ENCODE measurements at places on chromosomes 2 and 18.

GRCh38 chr2:8015848-8016600 lies 665.8 kb upstream of the ID2 start:
- no peak for DNase-seq

DNA sequence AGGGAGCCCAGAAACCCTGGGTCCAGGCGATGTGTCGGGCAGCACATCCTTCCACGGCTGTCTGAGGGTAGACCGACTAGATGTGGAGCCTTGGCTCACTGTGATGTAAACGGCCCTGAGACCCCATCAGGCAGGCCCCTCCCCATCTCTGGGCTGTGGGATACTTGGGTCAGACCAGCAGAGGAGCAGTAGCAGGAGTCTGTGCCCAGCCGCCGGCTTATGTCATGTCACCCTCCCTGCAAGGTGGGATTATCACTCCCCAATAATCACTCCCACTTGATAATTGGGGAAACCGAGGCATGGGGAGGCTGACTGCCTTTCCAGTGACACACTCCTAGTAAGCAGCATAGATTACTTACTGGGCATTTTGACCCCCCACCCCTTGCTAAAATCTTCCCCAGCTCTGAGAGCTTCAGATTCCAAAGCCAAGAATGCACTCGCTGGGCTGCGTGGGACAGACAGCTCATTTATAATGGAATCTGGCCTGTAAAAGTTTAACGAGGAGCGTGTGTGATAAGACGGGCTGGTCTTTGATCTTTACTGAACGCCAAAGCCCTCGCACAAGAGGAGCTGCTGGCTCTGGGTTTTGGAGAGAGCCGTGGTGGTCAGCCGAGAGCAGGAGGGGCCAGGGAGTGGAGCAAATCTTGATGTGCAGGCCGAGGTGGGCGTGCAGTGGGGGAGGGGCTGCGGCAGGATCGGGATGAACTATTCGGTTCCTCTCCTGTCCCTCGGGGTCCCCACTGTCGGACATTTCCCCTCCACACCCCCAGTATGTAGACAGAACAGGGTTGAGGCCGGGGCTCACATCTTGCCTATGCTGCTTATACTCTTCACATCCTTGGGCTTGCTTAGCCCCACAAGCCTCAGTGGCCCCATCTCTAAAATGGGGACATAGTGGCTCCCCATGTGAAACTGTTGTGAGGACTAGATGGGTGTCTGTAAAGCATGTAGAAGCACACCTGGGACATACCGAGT lies 200.0 kb downstream of the GLI2 start:
- DNase-seq: peak; percentile 98

- peak; percentile 51 for DNase-seq
Observed at GRCh38 chr2:64617631-64618151, 36.0 kb downstream of the SERTAD2 start.

GRCh38 chr18:42533616-42534015 lies 578.6 kb downstream of the PIK3C3 start:
- DNase-seq: no peak

GRCh38 chr18:55300421-55300935 lies 287.5 kb downstream of the TCF4 start:
- DNase-seq: no peak

- DNase-seq: no peak
Observed at GRCh38 chr2:29119211-29119610, 4.0 kb downstream of the CLIP4 start.

- DNase-seq: no peak
Observed at GRCh38 chr2:22450831-22451230, 934.1 kb upstream of the KLHL29 start.

GRCh38 chr18:25614168-25614567 lies 262.2 kb upstream of the ZNF521 start:
- DNase-seq: no peak

DNA sequence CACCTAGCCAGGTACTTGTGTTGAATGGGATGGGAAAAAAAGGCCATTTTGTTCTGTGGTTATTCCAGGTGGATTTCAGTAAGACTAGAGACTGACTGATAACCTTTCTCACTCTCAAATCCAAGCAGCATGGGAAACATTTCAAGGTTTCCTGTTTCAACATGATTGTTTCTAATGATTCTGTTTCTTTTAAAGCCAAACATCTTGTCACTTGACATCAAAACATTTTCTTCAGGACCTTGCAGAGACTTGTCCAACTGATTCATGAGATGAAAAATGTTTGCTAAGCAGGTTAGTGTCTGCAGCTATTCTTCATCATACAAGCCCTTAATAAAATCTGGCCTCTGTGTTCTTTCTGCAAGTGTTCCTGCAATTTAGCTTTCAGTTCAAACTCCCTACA lies 456.5 kb upstream of the CWC22 start:
- DNase-seq: no peak

DNA sequence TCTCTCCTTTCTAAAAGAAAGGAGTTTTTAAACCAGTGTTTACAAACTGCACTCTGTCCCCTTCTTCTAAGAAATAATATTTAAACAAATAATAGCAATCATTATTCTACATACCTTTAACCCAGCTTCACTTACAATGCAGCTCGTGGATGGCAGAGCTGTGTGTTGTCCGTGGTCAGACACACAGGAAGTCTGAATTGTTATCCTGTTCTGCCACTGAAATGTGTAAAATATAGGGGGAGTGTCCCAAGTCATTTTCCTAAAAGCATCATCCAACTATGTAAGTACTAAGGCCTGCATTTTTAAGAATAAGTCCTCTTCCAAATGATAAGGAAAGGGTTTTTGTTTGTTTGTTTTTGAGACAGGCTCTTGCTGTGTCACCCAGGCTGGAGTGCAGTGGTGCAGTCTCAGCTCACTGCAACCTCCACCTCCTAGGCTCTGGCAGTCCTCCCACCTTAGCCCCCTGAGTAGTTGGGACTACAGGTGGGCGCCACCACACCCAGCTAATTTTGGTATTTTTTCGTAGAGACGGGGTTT lies 2.7 kb upstream of the PPP4R1 start:
- DNase-seq: no peak

GRCh38 chr18:68024716-68025115 lies 508.2 kb upstream of the DSEL start:
- DNase-seq: no peak

GRCh38 chr2:39583781-39584180 lies 81.9 kb upstream of the TMEM178A start:
- no peak for DNase-seq

- no peak for DNase-seq
Observed at GRCh38 chr2:119859528-119859927, 99.8 kb downstream of the PTPN4 start.

- no peak for DNase-seq
Observed at GRCh38 chr2:234795272-234795920, 156.4 kb upstream of the SH3BP4 start.

DNA sequence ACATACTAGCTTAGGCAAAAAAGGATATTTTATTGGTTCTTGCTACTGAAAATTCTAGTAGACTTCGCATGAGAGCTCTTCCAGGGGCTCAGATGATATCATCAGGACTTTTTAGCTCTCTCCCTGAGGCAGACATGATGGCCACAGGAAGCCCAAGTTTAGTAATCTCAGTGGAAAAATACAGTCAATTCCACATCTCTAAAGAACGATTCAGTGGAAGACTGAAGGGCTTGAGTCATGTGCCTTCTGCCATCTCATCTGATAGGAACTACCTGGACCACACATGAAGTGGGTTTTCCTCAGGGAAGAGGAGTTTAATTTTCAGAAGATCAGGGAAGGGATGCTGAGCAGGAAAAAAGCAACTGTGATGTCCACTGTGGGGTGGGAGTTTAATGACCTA lies 117.3 kb downstream of the TTC27 start:
- no peak for DNase-seq

GRCh38 chr2:196849895-196850294 lies 40.7 kb upstream of the C2orf66 start:
- DNase-seq: peak; percentile 53

- peak; percentile 77 for DNase-seq
Observed at GRCh38 chr2:170711774-170712652, 3.1 kb upstream of the SP5 start.

GRCh38 chr2:215598376-215598975 lies 162.6 kb upstream of the FN1 start:
- DNase-seq: no peak

- DNase-seq: no peak
Observed at GRCh38 chr2:95730813-95731212, 139.0 kb downstream of the TRIM43 start.

GRCh38 chr2:238170386-238171071 lies 11.8 kb downstream of the ERFE start:
- DNase-seq: peak; percentile 51

DNA sequence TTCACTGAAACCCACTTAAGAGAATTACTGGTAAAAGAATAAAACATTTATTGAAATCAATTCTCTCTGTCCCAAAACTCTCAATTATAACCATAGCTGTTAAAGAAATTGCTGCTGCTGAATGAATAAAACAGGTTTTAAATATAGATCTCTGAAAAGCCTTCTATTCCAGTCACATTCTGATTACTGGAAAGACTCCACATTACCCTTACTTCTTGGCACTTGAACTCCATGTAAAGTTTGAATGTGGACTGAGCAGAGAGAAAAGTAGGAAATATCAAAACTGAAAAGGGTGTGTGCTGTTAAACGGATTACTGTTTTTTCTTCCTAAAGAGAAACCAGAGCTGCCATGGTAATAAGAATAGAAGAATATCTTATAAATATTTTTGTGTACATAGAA lies 655.3 kb upstream of the SETBP1 start:
- DNase-seq: no peak

DNA sequence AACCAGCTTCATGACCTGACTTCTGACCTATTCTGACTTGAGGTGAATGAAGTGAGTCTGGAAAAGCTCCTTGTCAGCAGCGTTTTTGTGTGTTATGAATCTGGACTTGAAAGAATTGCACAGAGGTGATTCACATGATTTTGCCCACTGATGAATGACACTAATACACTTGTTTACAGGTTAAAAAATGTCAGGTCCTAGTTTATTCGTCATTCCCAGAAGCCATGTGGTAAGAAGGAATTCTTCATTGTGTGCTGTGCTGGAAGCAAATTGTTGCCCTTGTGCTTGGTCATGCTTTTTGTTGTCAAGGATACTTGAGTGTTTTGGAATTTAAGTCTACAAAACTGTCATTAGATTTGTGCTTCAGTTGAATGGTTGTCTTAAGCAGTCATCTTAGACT lies 15.5 kb downstream of the SEC11C start:
- DNase-seq: no peak

DNA sequence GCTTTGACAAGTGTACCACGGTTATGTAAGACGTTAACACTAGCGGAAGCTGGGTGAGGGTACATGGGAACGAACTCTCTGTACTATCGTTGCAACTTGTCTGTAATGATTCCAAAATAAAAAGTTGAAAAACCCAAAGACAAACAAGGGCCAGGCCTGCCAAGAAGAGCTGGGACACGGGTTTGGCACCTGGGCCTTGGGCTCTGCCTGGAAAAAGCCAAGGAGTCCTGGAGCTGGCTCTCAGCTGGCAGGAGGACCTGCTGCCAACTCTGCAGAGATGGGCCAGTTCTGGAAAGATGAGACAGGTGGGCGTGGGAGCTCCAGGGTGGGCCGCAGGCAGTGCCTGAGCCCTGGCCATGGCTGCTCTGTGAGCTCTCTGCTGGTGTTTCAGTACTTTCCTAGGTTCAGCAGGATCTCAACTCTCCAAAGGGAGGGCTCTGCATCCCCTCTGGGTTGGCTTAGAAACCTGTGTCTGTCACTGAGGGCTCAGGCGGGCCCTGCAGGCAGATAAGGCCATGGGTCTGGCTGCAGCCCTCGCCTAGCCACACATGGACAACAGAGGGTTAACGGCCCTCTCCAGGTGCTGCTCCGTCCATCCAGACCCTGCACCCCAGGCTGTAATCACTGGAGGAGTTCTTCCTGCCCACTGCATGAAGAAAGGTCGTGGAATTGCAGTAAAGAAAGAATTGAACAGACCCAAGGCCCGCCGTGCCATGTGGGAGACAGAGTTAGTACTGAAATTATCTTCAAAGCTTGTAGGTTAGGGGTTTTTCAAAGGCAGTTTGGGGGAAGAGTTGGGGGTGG lies 89.9 kb downstream of the RHOB start:
- DNase-seq: no peak

DNA sequence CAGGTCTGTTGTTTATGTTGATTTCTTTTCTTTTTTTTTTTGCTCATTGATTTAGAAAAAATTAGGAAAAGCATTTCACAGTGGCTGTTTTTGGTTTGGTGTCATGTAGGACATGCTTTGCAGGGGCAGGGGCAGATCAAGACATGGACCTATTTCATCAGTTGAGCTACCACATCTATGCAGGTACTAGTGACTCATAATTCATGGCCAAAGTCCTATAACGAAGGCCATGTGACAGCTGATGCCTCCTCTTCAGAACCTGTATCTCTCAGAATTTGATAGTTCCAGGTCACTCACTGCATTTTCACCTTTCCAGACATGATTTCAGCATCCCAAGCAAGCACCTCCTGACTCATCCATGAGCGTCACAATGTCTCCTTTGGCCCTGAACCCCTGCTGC lies 195.8 kb downstream of the ALK start:
- no peak for DNase-seq

- DNase-seq: no peak
Observed at GRCh38 chr2:205908212-205909183, 177.5 kb downstream of the INO80D start.

GRCh38 chr2:172693037-172693436 lies 42.6 kb upstream of the RAPGEF4 start:
- DNase-seq: peak; percentile 83

DNA sequence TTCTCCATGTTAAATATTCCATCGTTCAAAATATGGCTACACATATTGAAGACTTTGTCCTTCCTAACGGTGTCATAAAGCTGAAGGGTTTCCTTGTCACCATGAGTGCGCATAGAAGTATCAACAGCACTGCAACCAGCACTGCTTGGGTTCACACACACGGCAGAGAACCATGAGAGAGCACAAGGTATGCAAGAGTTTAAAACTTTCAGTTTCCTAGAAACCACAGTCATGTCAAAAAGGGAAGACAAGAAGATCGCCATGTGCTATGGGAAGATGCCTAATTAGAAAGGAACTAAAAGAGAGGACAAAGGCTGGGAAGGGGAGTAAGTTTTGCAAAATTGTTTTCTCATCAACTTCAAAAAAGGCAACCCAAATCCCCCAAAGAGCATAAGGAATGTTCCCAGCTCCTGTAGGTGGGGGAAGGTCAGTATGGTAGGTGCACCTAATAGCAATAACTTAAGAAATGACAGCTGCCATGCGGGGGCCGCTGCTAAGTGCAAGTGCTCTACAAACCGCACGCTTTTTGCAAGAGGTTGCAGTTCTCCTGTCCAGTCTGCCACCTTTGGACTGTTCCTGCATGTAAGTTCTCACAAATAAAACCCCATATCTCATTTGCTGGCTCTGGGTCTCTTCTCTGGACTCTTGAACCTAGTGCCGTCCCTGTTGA lies 136.8 kb downstream of the TMEM163 start:
- no peak for DNase-seq

- peak; percentile 81 for DNase-seq
Observed at GRCh38 chr2:176178038-176178756, 10.3 kb upstream of the HOXD1 start.

GRCh38 chr2:21928292-21928691 lies 804.5 kb downstream of the TDRD15 start:
- no peak for DNase-seq

DNA sequence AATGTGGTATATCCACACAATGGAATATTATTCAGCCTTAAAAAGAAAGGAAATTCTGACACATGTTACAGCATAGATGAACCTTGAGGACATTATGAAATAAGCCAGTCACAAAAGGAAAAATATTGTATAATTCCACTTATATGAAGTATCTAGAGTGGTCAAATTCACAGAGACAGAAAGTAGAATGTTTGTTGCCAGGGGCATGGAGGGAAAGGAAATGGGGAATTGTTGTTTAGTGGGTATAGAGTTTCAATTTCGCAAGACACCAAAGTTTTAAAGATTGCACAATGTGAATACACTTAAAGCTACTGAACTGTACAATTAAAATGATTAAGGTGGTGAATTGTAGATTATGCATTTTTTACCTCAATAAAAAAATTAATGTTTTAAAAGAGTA lies 92.9 kb downstream of the TXNL1 start:
- DNase-seq: no peak

Data from islet precursor cell (in vitro differentiated cells).